Effector CD4-positive, alpha-beta T cell (primary cell): ENCODE measurements at places on chromosomes 3 and 15.

- no peak for DNase-seq
Measured at GRCh38 chr15:38844736-38845135, 280.1 kb upstream of the RASGRP1 start.

GRCh38 chr15:87577336-87577735, 679.2 kb downstream of the NTRK3 start:
- DNase-seq, result no peak

DNA sequence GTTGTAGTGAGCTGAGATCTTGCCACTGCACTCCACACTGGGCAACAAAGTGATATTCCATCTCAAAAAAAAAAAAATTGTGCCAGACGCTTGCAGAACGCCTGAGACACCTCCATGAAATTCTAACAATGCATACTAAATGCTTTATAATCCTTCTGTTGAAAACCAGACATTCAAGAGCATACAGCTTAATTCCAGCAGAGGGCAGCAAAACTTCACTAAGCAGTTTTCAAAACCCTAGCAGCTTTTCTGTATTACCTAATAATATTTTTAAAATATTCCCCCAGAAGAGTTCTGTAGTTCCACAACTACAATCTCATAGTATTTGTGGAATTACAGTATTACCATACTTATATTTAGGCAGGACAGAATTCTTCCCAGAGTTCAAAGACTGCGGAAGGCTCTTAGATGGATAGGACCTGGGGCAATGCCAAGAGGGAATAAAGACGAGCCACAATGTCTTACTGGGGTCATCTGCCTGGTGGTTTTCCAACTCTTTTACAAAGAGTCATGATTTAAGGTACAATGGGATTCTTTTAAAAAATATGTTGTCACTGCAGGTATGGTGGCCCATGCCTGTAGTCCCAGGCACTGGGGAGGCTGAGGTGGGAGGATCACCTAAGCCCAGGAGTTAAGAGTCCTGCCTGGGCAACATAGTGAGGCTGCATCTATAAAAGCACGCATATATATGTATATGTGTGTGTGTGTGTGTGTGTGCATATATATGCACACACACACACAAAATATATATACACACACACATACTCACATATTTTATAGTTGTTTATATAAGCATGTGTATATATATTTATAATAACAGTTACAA, 19.6 kb upstream of the TASOR start:
- peak; percentile 53 for DNase-seq

GRCh38 chr15:90750186-90750585, 33.0 kb downstream of the BLM start:
- DNase-seq, result no peak

- no peak for DNase-seq
Measured at GRCh38 chr3:100614941-100615340, 5.5 kb downstream of the ADGRG7 start.

- DNase-seq, result peak; percentile 58
Measured at GRCh38 chr3:71066849-71067261, 516.7 kb downstream of the FOXP1 start.

DNA sequence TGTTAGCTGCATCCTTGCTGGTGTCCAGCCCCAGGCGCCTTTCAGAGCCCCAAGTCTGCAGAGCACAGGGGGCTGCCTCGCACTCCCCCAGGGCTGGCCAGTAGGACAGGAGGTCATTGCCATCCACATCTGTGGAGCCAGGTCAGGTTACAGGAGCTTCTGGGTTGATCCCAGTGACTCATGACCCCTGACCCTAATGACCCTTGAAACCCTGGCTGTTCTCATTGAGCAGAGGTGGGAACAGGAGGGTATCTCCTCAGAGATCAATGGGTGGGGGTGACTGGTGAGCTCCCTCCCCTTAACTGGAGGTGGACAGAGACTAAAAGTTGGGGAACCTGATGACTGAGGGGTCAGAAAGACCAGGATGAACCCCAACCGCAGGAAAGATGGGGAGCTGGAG, 6.1 kb upstream of the SLC26A6 start:
- DNase-seq, result no peak

GRCh38 chr15:91022832-91023129, 387 bp upstream of the VPS33B start:
- no peak for DNase-seq

- DNase-seq, result peak; percentile 67
Measured at GRCh38 chr3:42190701-42191442, 75.1 kb downstream of the CCK start.

DNA sequence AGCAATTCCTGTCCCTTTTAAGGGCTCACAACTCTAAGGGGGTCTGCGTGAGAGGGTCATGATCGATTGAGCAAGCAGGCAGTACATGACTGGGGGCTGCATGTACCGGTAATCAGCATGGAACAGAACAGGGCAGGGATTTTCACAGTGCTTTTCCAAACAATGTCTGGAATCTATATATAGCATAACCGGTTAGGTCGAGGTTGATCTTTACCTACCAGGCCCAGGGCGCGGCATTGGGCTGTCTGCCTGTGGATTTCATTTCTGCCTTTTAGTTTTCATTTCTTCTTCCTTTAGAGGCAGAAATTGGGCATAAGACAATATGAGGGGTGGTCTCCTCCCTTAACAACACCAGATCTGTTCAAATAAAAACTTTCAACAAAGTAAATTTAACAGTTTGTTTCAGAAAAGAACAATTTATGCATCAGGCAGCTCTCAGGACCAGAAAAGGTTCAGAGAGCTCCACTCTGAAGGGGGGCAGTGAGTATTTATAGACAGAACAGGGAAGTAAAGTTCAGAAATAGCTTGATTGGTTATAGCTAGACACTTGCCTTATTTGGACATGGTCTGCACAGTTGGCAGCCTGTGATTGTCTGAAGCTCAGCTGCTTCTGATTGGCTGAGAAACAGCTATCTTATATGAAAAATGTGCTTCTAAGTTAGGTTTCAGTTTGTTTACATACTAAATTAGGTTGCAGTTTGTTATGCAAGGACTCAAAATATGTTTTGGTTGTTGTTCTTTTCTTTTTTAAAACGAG, 17.2 kb upstream of the B4GALT4 start:
- no peak for DNase-seq
